ENCODE measurements at places on chromosomes 6 and 20. TPM values are rescaled to one million over a fixed set of nuclear protein-coding genes. Genes with fewer than 3 reads are reported as not detected.

MLIP gene
- not detected for total RNA-seq

DACT2 gene
- total RNA-seq = not detected

RNF182 gene
- 8.2 TPM for total RNA-seq

PNLDC1 gene
- not detected for total RNA-seq

SLC22A7 gene
- not detected for total RNA-seq

LHFPL5 gene
- total RNA-seq = not detected

TGIF2 gene
- total RNA-seq = 15.8 TPM

SGK2 gene
- not detected for total RNA-seq

SPEF1 gene
- not detected for total RNA-seq

FAM135A gene
- 7.4 TPM for total RNA-seq

LST1 gene
- total RNA-seq = not detected

SLC17A1 gene
- total RNA-seq = not detected

PTK7 gene
- total RNA-seq = 38.2 TPM

FERMT1 gene
- total RNA-seq = 22.4 TPM

CAPN11 gene
- not detected for total RNA-seq
